ENCODE measurements at places on chromosomes 6 and 20.

DNA sequence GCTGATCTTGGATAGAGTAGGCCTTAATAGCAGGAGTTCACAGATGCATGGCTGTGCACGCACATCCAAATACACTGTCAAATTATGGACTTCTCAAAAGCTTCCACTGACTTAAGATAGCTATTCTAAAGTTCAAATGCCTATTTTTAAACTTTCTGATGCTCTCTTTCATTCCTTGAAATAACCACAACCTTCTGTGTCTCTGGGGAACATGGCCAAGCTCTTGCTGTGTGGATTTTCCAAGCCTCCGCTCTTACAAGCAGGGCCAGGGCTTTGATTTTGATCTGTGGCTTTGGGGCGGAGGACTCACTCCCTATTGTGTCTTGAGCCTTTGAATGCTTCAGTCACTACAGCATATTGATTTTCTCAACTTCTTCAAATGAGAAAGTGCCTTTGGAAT, 35.7 kb upstream of the SNRPB2 start:
- peak; percentile 75 for DNase-seq

DNA sequence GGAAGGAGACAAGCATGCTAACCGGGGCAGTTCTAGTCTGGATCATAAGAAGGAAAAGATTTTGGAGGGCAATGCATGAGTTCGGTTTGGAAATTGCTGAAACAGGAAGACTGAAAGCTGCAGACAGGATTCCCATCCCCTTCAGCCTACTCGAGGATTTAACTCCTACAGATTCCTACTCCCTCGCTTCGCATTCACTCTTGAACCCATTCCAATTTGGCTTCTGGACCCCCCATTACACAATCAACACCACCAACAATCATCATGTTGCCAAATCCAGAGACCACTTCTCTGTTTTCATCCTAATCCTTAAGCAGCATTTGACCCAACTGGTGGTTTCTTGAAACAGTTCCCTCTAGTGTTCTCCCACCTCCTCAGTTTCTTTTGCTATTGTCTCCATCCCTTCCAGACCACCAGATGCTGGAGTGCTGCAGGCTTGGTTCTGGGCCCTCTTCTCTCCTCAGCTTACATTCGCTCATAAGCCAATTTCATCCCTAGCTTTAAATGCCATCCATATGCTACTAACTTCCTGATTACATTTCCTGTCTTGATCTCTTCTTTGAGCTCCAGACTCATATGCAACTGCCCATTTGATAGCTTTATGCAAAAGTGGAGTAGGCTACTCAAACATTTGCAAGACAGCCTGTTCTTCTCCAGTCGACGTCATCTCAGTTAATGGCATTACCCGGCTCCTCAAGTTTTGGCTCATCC, 66.5 kb downstream of the DTNBP1 start:
- DNase-seq: no peak

DNA sequence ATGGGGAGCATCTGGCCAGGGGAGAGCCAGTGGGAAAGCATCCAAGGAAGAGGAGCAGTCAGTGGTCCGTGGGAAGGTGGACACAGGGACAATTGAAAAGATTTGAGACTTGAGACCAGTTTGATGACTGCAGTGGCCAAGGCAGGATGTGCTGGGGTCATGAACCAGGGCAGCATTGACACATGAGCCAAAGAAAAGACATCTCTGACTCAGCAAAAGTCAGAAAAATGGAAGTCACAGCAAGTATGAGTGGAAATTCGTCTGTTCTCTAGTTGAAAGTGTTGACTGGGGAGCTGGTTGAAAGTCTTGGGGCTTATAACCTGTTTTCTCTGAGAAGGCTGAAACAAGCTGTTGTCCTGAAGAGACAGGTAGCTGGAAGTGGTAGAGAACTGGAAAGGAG, 31.3 kb downstream of the RAB22A start:
- no peak for DNase-seq

GRCh38 chr6:163756079-163756478, 341.6 kb downstream of the QKI start:
- peak; percentile 22 for DNase-seq

DNA sequence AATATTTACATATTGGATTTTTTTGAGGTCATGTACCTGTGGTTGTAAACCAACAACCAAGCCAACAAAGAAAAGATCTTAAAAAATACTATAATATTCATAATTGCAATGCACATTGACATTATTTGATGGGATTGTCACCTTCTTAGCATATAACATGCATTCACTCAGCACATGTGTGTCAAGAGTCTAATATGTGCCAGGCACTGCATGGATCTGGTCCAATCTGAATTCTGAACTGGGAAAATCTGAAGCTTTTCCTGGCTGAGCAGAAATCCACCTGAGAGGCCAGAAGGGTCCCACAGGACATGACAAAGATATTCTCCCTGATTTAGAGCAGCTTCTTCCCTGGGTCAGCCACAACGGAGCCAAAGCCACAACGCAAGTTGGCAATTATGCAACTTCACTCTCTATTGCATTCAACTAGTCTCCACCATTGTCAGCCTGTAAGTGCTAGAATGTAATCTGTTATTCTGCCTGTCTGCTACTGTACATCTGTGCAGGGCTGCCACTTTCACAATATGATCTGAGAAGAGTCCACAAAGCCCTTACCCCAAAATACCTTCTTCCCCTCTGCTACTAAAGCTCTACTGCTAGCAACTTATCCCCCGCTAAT, 17.0 kb upstream of the DDO start:
- no peak for DNase-seq

GRCh38 chr6:41648921-41649320, 10.7 kb downstream of the MDFI start:
- no peak for DNase-seq

GRCh38 chr6:56346958-56347357, 99.6 kb upstream of the COL21A1 start:
- DNase-seq: no peak

GRCh38 chr6:138234363-138234762, 16.1 kb upstream of the PBOV1 start:
- DNase-seq: peak; percentile 35

- no peak for DNase-seq
Measured at GRCh38 chr6:120320481-120321162, 971.1 kb upstream of the MAN1A1 start.

DNA sequence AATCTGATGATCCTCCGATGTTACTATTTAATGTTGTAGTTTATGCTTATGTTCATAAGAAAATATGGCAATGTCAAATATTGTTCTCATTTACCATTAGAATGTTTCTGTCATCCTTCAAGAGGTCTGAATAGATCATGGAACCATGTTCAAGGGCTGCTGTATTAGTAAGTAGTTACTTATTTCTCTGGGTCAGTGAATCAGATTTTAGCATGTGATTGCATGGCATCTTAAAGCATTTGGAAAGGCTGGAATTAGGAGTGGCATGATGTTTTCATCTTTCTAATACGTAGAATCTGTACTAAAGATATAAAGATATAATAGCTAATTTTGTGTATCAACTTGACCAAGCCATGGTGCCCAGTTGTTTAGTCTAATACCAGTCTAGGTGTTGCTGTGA, 40.5 kb upstream of the NKX2-4 start:
- DNase-seq: no peak

- DNase-seq: no peak
Measured at GRCh38 chr6:155054491-155055250, 59.6 kb downstream of the TIAM2 start.

GRCh38 chr6:72933233-72933632, 292.1 kb downstream of the KHDC1L start:
- DNase-seq: no peak

DNA sequence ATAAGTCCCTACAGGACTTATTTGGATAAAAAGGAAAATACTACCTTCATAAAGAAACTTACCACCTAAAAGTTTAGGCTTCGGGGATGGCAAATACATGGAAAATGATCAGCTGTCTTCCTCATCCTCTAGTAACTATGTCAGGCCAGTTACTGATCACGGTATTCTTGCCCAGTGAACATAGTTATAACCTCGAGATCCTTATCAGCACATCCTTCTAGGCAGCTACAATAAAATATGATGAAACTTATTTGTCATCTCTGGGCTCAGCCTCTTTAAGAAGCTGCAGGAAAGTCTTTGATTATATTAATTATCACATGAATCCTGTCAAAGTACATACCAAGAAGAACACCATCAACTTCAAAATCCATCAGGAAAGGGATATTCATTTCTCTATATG, 41.8 kb downstream of the SF3B5 start:
- no peak for DNase-seq

- no peak for DNase-seq
Measured at GRCh38 chr20:17650301-17651128, 31.5 kb downstream of the RRBP1 start.

- DNase-seq: no peak
Measured at GRCh38 chr20:39195582-39196021, 233.5 kb downstream of the DHX35 start.

GRCh38 chr20:19943061-19943521, 74.1 kb upstream of the NAA20 start:
- no peak for DNase-seq

DNA sequence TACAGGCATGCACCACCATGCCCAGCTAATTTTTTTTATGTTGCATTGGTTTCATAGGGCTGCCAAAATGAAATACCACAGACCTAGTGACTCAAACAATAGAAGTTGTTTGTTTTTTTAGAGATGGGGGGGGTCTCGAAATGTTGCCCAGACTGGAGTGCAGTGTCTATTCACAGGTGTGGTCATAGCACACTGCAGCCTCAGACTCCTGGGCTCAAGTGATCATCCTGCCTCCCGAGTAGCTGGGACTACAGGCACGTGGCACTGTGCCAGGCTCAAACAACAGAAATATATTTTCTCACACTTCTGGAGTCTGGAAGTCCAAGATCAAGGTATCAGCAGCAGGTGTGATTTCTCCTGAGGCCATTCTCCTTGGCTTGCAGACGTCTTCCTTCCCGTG, 6.6 kb upstream of the SLC16A10 start:
- no peak for DNase-seq

DNA sequence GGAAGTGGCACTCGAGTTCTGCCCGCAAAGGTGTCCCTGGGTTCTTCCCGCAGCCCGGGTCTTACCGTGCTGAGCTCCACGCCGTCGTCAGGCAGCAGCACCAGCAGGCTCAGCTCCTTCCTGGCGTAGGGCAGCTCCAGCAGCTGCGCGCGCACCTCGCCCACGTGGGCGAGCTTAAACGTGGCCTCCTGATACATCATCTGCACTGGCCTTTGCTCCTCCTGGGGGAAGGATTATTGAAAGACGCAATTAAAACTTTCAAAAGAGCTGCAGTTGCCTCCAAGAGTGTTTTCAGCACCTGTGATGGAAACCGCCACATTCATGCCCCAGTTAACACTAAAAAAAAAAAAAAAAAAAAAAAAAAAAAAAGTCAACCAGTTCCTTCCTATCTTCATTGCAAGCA, 11.3 kb downstream of the SERPINB9 start:
- DNase-seq: no peak

- no peak for DNase-seq
Measured at GRCh38 chr6:44478158-44478557, 90.7 kb downstream of the CDC5L start.

GRCh38 chr20:45336530-45337366, 11.5 kb downstream of the SDC4 start:
- DNase-seq: no peak

- DNase-seq: peak; percentile 6
Measured at GRCh38 chr6:27836141-27836782, 75.9 kb downstream of the OR2B2 start.

DNA sequence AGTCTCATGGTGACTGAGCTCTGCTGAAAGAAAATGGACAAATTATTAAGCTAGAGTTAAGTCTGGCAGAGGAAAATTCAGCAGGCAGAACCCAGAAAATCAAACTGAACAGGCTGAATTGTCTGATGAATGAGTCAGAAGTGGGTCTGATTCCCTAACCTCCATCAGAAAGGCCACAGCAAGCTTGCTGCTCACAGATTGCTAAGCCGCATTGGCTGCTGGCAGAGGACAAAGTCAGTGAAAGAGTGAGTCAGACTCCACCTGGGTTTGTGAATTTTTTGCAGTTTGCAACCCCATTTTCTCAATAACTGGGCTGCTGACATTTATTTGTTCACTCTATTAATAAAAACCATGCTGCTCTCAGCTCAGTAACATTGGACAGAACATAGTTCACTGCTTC, 191.3 kb downstream of the EPM2A start:
- peak; percentile 13 for DNase-seq

GRCh38 chr20:33062825-33063149, 9.1 kb downstream of the BPIFB3 start:
- DNase-seq: no peak

- peak; percentile 40 for DNase-seq
Measured at GRCh38 chr6:11323666-11324452, 91.4 kb upstream of the NEDD9 start.

DNA sequence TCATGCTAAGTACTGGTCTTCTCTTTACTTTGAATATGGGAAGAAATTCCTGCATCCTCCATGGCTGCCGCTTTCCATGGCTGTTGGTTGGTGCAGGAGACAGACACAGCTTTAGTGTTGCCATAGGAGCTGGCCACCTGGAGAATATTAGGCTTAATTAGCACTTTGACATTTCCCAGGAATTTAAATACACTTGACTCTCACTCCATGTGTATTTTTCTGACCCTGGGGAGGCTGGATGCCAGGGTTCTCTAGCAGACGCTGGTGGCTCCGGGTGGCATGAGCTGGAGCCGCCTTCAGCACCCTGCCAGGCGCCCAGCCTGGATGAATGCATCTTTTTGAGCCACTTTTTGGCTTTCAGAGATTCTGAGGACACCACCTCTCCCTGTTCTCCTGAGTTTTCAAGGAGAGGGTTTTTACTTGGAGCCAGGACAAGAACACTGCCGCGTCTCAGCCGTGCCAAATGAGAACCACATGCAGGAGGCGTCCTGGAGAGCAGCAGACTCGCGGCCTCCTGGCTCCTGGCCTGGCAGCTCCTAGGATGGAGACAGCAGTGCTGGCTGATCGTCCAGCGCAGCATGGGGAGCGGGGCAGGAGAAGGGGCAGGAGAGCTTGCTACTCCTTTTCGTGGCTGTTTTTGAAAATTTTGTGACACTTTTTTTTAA, 258.8 kb downstream of the SMOC2 start:
- DNase-seq: peak; percentile 74

DNA sequence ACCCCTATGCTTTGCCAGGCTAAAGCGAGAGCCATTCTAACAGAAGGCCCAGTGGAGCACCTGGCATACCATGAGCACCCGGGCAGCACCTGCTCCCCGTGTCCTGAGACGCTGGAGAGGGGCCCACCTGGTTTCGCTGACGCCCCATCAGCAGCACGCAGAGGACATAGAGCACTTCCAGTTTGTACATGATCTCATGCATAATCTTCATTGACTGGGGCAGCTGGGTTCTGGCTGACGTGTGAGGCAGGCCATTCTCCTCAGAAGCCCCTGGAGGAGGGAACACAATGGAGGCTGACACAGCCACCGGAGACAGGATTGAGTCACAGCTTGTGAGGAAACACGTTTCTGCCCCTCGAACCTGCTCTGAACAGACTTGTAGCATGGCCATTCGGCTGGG, 65.4 kb downstream of the MYH7B start:
- DNase-seq: no peak

- DNase-seq: peak; percentile 45
Measured at GRCh38 chr20:53609491-53610445, 16.1 kb upstream of the ZNF217 start.
